SK-N-SH (cell line): ENCODE measurements at places on chromosomes 1 and 21.

DNA sequence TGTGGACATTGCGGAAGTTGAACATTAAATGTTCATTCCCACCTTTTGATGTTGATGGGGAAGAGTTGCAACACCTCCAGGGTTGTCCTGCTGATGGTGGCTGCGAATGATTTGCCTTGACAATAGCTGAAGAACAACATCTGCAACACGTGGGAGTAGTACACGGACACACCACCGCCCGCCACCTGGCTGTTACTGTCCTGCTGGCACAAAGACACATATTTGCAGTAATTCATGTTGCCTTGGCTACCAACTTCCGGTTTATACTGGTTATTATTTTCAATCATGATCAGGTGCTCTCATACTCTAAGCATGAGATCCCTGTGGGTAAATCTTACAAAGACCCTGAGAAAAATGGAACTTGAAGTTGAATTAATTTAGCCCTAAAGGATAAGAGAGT is 55.2 kb downstream of the UBR4 start:
- H3K27ac ChIP-seq = no peak overlapping the region
- no peaks in the 10 kb centered on the region for H3K4me1 ChIP-seq
- H3K36me3 ChIP-seq = peaks cover 92% of the 10 kb centered on the region
- no peak overlapping the region for H3K4me3 ChIP-seq

DNA sequence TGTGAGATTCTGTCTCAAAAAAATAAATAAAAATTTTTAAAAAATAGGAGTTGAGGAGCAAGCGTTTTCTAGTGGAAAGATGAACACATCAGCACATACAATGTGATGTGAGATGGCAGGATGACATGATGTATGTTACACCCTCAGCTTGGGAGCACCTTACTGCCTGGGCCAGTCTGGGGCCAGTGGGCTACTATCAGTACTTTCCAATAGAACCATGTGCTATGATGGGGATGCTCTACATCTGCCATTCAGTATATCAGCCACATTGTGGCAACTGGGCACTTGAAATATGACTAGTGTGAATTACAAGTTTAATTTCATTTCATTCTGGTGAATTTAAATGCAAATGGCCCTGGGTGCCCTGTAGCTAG is 156.0 kb downstream of the PGBD5 start:
- peaks cover 29% of the 10 kb centered on the region for H3K36me3 ChIP-seq
- peak overlapping the region; percentile 98 for H3K27ac ChIP-seq
- H3K4me3 ChIP-seq = no peak overlapping the region

DNA sequence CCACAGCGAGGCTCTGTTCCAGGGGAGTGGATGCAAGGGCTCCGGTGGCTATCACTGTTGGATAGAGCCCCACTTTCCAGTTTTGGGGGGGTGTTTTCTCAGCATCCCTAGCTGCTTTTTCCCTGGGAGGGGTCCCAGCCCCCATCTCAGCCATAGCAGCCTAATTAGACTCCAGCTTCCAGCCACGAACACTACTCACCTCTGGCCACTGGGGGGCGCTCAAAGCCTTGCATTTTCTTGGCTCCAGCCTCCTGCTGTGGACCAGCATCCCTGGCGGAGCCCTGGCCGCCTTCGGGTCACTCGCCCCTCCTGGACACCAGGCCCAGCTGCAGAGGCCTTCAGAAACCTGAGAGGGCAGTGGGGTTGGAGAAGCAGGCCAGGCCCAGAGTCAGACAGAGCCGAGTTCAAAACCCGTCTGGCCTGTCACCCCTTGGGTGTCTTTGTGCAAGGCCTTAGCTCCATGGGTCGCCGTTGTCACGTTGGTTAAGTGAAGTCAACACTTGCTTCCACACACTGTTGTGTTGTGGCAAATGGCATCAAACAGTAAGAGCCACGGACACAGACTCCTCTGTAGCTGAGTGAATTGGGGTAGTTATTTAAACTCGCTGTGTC is 93.5 kb upstream of the ACTL8 start:
- DNase-seq = peak; percentile 93
- no peak overlapping the region for H3K27ac ChIP-seq
- no peaks in the 10 kb centered on the region for H3K27me3 ChIP-seq
- no peak overlapping the region; the same call in 1 of the 2 replicates for H3K4me3 ChIP-seq
- peaks cover 14% of the 10 kb centered on the region for H3K36me3 ChIP-seq
- H3K4me1 ChIP-seq = no peaks in the 10 kb centered on the region

DNA sequence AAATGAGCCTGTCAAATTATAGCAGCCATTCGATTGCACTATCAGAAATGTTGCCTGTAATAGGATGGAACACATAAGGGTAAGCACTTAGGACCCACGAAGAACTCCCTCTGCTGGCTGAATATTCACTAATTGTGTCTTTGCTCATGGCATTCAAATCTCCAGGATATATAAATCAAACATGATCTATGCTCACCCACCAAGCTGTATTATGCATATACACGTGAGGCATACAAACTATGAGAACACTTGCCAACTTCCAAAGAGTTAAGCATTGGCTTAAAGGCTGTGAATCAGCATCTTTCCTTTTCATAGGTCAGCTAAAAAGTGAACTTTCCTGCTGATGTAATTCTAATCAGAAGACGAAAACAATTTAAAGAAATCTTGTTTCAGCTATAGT is 34.5 kb downstream of the TMPRSS15 start:
- DNase-seq = peak; percentile 15
- H3K4me1 ChIP-seq = no peaks in the 10 kb centered on the region
- H3K36me3 ChIP-seq = no peaks in the 10 kb centered on the region
- no peak overlapping the region for H3K27ac ChIP-seq
- H3K4me3 ChIP-seq = no peak overlapping the region
- no peaks in the 10 kb centered on the region for H3K27me3 ChIP-seq

DNA sequence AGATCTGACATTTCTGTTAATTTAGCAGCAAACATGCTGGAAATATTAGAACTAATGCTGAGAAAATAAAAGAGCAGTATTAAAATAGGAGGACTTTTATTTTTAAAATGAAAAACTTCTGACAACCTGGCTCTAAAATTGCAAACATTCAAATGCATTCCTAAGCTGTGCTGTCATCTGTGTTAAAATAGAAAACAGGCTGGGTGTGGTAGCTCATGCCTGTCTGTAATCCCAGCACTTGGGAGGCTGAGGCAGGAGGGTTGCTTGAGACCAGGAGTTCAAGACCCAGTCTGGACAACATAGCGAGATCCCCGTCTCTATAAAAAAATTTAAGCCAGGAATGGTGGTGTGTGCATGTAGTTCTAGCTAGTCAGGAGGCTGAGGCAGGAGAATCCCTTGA is 44.6 kb downstream of the MIGA1 start:
- no peak overlapping the region for H3K27ac ChIP-seq
- DNase-seq = no peak
- peaks cover 10% of the 10 kb centered on the region; the same call in 1 of the 2 replicates for H3K4me1 ChIP-seq
- H3K4me3 ChIP-seq = no peak overlapping the region
- peaks cover 55% of the 10 kb centered on the region for H3K36me3 ChIP-seq
- H3K27me3 ChIP-seq = no peaks in the 10 kb centered on the region

DNA sequence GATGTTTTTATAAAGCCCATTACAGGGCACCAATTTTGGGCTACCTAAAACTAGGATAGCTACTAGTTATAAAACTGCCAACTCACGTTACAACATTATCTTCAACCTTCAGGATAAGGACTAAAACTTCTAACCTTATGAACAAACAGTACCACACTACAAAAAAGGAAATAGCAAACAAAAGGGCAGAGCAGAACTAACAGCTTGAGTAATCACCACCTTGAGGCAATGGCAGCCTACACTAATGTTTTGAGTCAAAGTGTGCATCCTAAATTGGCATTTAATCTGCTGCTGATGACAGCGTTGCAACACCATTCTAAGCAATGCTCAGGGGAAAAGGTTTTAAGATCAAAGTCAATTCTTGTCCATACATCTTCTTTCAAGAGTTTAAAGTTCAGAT is 27.2 kb downstream of the PTP4A2 start:
- no peak for DNase-seq
- no peak overlapping the region for H3K4me3 ChIP-seq
- H3K27ac ChIP-seq = peak overlapping the region; percentile 7; the same call in 1 of the 2 replicates
- no peaks in the 10 kb centered on the region for H3K27me3 ChIP-seq

- peaks cover 7% of the 10 kb centered on the region for H3K36me3 ChIP-seq
- DNase-seq = no peak
- no peaks in the 10 kb centered on the region for H3K27me3 ChIP-seq
- H3K27ac ChIP-seq = no peak overlapping the region
These were observed 47.2 kb downstream of the RAP1A start for GRCh38 chr1:111666828-111667227.

DNA sequence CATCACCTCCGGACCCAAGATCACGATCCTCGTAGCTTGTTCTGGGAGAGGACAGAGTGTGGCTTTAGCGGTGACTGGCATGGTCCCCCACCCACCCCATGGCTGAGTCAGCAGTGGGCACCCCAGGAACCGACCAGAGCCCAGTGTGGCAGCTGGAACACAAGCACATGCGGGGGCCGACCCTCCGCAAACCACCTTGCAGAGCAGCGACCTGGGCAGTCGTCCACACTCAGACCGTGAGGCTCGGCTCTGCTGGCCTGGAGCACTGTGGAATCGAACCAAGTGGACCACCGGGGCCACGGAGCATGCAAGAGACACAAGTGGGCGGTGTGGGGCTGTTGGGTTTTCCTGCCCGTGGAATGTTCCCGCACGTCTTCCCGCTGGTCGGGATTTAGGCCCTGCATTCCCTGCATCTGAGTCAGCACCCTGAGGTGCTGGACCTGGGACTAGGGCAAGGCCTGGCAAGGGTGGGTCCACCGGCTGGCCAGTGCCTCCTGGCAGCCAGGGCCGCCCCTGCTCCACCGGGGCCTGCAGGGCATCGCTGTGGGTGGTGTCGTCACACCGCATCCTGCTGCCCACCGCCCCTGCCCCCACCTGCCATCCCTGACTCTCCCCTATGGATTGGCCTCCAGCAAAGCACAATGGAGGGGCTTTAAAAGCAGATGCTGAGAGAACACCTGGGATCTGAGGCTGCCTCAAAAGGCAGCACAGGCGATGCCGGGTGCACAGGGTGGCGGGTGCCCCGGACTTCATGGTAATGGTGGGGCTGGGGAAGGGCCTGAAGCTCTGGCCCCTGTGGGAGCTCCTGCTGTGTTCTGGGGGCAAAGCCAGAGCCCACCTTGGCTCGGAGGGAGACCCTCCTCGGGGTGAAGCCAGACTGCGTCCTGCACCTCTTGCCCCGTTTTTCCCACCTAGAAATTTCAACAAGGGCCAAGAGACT is 18.5 kb downstream of the MORN1 start:
- no peaks in the 10 kb centered on the region for H3K4me1 ChIP-seq
- no peak overlapping the region for H3K4me3 ChIP-seq
- no peak overlapping the region for H3K27ac ChIP-seq
- no peaks in the 10 kb centered on the region for H3K36me3 ChIP-seq
- no peak for DNase-seq

GRCh38 chr1:172220376-172220775 is 200.1 kb upstream of the C1orf105 start:
- no peak for DNase-seq
- no peak overlapping the region for H3K27ac ChIP-seq
- H3K4me1 ChIP-seq = no peaks in the 10 kb centered on the region
- H3K36me3 ChIP-seq = no peaks in the 10 kb centered on the region

GRCh38 chr21:16577975-16578374 is 848.2 kb downstream of the USP25 start:
- no peaks in the 10 kb centered on the region for H3K27me3 ChIP-seq
- peaks cover 4% of the 10 kb centered on the region; the same call in 1 of the 2 replicates for H3K4me1 ChIP-seq
- no peak overlapping the region for H3K4me3 ChIP-seq
- no peaks in the 10 kb centered on the region for H3K36me3 ChIP-seq
- no peak for DNase-seq
- H3K27ac ChIP-seq = no peak overlapping the region
